ENCODE measurements at places on chromosomes 7 and 10.

GRCh38 chr7:142752376-142753225, 3.3 kb downstream of the PRSS1 start:
- DNase-seq, result no peak

DNA sequence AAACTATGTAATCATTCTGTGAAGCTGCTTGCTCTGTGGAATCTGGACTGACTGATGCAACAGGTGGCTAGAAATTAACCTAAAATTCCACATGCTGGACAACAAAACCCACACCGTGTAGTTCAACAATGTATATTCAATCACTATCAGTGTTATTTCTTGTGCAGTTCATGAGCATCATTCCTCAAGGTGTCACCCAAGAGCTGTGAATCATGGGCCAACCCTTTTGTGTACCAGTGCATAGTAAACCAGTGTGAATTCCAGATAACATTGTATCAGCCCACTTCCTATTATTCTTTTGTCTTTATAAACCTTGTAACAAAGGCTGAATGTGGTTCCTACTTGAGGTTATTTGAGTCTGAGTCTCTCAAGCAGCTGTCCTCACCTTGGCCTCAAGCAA, 905.2 kb upstream of the ZNF722 start:
- no peak for DNase-seq

DNA sequence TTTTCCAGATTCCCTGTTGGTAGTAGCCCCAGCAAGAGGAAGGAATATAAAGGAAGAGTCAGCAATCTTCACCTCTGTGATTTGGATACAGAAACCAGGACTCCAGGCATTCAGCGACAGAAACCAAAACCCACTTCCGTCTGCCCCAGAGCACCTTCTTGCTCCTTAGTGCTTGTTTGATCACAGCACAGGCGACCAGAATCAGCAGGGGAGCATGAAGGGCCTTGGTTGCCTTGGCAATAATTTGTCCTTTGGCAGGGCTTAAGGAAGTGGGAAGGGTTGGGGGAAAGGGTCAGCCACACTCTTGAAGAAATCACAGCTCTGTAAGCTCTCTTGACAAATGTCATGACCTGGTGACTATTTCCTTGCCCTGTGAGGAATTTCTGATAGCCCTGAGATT, 379.6 kb downstream of the OTUD1 start:
- no peak for DNase-seq

GRCh38 chr7:81333536-81333935, 414.7 kb upstream of the SEMA3C start:
- no peak for DNase-seq

GRCh38 chr7:139585042-139585441, 61.6 kb downstream of the CLEC2L start:
- DNase-seq, result no peak

DNA sequence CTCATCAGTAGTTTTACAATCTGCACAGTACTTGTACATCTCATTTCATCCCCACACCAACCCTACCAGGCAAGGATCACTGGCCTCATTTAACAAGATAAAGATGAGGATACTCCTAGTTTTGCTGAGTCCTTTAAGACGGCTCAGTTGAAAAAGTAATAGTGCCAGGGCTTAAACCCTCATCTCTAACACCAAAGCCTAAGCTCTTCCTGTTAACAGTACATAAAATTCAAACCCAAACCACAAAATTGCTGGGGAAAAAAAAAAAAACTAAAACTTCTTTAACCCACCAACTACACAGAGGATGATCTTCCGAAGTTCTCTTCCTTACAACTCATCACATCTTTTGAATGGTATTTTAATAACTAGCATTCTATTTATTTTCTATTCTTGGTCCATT, 1.3 kb downstream of the SAR1A start:
- DNase-seq, result peak; percentile 31

GRCh38 chr10:62045765-62046521, 144.4 kb downstream of the ARID5B start:
- peak; percentile 65 for DNase-seq

DNA sequence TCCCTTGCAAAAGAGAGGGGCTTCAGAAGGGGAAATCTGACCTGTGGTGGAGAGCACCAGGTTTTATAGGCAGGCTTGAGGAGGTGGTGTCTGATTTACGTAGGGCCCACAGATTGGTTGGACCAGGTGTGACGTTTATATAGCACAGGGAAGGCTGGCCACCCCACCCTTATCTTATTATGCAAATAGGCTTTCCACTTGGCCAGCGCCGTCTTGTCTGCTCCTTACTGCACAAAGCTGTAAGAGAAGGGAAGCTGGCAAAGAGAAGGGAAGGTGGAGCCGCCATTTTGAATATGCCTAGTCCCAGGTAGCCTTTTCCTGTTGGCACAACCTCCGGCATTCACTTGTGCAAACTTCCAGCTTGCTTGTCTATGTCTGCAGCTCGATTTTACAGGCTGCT, 221.4 kb downstream of the GATA3 start:
- no peak for DNase-seq

DNA sequence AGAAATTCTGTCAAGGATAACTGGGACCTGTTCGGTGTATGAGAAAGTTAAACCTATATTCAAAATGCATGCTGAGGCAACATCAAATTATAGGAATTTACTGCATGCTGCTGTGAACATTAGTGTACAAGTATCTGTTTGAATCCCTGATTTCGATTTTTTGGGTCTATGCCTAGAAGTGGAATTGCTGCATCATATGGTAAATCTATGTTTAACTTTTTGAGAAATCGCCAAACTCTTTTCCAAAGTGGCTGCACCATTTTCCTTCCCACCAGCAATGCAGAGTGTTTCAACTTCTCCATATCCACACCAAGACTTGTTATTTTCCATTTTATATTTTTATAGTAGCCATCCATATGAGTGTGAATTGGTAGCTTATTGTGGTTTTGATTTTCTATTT, 306.7 kb downstream of the GPR158 start:
- no peak for DNase-seq

- DNase-seq, result no peak
Measured at GRCh38 chr7:80764132-80764531, 125.7 kb downstream of the CD36 start.

- DNase-seq, result no peak
Measured at GRCh38 chr7:136303162-136303561, 326.0 kb upstream of the MTPN start.

- DNase-seq, result no peak
Measured at GRCh38 chr10:74206746-74207145, 55.7 kb downstream of the ADK start.
